Right kidney (tissue), 9 donors: ENCODE measurements at places on chromosomes 16 and 17.
A peak's percentile ranks its signal among the peaks of the same experiment; 100 is the strongest.

- DNase-seq: no peak
Observed at GRCh38 chr17:63967953-63968352, 4.8 kb downstream of the SCN4A start.

GRCh38 chr17:50491505-50491904, 12.8 kb downstream of the RSAD1 start:
- DNase-seq: no peak

DNA sequence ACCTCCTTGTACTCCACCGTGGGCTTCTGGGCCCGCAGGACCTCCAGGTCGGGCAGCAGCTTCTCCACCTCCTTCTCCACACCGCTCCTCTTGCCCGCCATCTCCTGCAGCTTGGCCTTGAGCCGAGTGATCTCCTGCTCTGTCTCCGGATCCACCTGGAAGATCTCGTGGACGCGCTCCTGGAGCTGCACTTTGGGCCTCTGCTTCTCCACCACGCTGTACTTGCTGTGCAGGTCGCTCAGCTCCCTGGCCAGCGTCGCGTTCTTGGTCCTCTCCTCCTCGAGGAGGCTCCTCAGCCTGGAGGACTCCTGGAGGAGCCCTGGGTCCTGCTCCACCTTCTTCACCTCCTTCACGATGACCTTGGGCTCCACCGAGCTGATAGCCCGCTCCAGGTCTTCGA, 8.8 kb downstream of the CDK3 start:
- no peak for DNase-seq

DNA sequence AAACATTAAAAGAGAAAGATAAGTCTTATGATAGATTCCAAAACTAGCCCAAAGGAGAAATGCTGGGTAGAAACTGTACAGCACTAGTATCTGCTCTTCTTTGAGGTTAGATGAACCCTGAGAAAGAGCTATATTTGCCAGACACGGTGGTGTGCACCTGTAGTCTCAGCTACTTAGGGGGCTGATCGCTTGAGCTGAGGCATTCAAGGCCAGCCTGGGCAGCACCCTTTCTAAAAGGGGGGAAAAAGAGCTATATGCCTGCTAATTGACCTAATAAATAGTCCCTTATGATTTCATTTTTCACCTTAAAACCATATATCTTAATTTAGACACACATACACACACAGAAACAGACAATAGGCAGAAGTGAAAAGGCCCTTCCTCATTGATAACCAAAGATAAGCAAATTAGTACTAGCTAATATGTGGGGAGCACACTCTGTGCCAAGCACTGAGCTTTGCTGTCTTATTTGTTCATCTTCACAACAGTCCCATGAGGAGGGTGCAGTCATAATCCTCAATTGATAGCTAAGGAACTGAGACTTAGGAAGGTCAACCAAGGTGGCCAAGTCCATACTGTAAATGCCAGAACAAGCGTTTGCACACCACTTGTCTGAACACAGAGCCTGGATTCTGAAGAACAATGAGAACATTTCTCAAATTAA, 56.6 kb upstream of the NLK start:
- no peak for DNase-seq

GRCh38 chr16:16014329-16015224, 65.2 kb downstream of the ABCC1 start:
- peak; percentile 19 for DNase-seq

GRCh38 chr17:50205111-50205962, 3.9 kb upstream of the COL1A1 start:
- DNase-seq: peak; percentile 46

GRCh38 chr16:23807028-23807427, 28.8 kb upstream of the PRKCB start:
- no peak for DNase-seq

GRCh38 chr16:28899882-28900590, 21.7 kb downstream of the ATP2A1 start:
- no peak for DNase-seq

- no peak for DNase-seq
Observed at GRCh38 chr16:79628501-79628975, 28.0 kb upstream of the MAF start.

DNA sequence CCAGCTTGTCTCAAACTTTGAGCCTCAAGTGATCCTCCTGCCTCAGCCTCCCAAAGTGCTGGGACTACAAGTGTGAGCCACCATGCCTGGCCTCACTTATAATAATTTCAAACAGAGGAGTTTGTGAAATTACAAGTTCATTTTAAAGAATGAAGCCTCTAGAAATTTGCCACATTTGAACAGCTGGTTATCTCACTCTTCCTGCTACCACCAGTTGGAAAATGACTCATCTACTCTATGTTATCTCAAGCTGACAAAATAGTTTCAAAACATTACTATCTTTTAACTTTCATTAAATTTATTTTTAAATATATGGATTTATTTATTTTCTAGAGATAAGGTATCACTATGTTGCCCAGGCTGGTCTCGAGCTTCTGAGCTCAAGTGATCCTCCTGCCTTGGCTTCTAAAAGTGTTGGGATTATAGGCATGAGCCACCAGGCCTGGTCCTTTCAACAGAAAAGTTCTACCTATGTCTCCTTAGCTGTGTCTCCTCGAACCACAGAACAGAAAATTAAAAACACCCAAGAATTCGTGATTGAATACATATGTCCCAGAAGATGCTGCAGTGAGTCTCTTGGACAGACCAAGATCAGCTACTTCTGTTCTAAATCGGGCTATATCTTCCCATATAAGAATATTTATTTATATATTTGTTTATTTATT, 47.6 kb downstream of the MYH13 start:
- no peak for DNase-seq

GRCh38 chr16:19710991-19711545, 7.0 kb downstream of the KNOP1 start:
- no peak for DNase-seq

DNA sequence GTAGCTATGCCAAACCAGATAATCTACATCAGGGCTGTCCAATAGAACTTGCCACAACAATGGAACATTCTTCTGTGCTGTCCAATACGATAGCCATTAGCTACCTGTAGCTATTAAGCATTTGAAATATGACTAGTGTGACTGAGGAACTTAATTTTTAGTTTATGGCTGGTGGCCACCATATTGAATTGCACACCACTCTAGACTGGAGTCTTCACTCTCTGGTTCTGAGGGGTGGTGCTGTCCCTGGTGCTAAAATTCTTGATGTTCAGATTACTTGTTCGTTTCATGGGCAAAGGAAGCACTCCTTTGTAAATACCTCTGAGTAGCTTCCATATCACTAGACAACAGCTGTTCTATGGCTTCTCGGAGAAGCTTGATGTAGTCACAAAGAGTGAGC, 296.6 kb downstream of the NPIPA8 start:
- no peak for DNase-seq

- DNase-seq: no peak
Observed at GRCh38 chr16:88825146-88825545, 13.4 kb upstream of the APRT start.

GRCh38 chr17:17109907-17110306, 67.7 kb downstream of the MPRIP start:
- DNase-seq: no peak

- DNase-seq: no peak
Observed at GRCh38 chr16:16797239-16797638, 418.3 kb downstream of the NPIPA7 start.

- DNase-seq: no peak
Observed at GRCh38 chr17:76196675-76197074, 43.6 kb downstream of the RNF157 start.

GRCh38 chr17:78360371-78361224, 721 bp upstream of the SOCS3 start:
- DNase-seq: peak; percentile 97
